ENCODE measurements at places on chromosomes 13 and 19.

- no peak for DNase-seq
Observed at GRCh38 chr19:33219261-33219815, 6.3 kb downstream of the SLC7A10 start.

GRCh38 chr19:43704002-43704705 is 11.7 kb upstream of the IRGC start:
- no peak for DNase-seq

DNA sequence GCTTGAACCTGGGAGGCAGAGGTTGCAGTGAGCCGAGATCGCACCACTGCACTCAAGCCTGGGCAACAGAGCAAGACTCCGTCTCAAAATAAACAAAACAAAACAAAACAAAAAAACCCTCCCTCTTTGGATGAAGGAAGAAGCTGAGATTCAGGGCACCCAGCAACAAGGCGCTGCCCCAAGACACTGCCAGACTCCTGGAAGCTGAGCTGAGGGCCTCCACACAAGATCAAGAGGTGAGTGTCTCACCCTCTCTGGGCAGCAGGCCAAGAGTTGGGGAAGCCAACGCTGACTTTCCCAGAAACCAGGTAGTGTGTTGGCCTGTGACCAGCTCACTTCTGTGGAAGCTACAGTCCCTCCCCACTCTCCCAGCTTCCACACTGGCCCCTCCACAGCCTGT is 3.7 kb upstream of the TYROBP start:
- no peak for DNase-seq

GRCh38 chr13:95926231-95926630 is 127.0 kb downstream of the UGGT2 start:
- DNase-seq: no peak

DNA sequence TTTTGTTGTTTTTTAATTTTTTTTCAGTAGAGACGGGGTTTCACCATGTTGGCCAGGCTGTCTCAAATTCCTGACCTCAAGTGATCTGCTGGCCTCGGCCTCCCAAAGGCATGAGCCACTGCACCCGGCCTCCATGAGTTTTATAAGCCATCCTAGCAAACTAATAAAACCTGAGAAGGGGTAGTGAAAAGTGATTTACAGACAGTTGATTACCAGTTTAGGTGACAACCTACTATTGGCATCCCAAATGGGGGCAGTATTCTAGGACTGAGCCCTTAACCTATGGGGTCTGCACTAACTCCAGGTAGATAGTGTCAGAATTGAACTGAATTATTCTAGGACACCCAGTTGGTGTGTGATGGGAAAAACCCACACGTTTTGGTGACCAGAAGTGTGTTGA is 6.5 kb upstream of the LATS2 start:
- DNase-seq: no peak

GRCh38 chr19:53132141-53132991 is at the start of gene ZNF415:
Gene ZNF415, minus strand, starts transcription at chr19:53132910. Its CDS starts 10,234 bp downstream, at chr19:53122676.
- no peak for DNase-seq

DNA sequence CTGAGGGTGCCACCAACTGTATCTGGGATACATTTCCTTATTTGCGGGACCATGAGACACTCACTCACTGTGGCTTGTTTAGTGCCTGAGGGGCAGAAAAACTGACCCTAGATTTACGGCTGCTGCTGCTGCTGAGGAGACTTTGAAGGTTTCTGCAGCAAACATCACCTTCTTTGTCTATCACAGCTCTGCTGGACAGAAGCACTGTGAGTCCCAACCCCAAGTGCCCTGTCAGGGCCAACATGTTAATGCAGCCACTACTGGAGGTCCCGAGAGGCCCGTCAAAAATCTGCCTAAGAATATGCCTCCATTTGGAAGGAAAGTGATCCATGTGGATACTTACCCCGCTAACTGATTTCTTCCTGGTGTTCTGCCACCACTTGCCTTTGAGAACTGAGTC is 37.3 kb upstream of the UBL3 start:
- DNase-seq: no peak

DNA sequence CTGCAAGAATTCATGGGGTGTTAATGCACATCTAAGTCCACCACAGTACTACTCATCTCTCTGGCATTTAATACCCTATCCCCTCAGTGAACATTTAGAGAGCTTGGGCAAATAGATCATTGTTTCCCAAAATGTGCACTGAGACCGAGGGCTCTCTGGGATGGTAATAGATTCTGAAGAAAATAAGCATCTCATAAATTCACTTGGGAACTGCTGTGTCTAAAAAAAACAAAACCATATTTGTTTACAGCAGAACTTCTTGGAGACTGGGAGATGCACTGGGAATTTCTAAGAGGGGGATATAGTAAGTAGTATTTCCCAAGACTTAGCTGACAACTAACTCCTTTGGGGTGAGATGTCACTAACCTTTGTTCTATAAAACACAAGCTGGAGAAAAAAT is 58.4 kb downstream of the ENOX1 start:
- DNase-seq: no peak

GRCh38 chr19:4327877-4328242 is 10.8 kb downstream of the STAP2 start:
- no peak for DNase-seq

- DNase-seq: no peak
Observed at GRCh38 chr19:30557927-30558557, 185.9 kb downstream of the ZNF536 start.

GRCh38 chr13:61084988-61085387 is 330.7 kb downstream of the PCDH20 start:
- DNase-seq: no peak

DNA sequence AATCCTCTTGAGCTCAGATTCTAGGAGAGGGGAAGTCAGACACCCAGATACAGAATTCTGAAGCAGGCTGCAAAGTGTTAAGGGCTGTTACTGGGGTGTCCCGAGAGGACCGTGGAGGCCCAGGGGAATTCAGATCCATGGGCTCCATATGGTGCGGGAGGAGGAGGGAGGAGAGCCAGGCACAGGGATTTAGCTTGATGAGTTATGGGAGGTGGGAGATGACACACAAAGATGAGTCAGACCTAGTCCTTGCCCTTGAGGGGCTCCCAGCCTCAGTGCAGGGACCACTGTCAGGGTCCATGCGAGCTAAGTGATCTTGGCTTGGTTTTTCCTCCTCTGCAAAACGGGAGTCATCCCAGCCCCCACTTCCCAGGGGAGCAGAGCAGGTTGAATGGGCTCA is 14.4 kb upstream of the GIPR start:
- no peak for DNase-seq

- DNase-seq: no peak
Observed at GRCh38 chr13:80462567-80462966, 121.6 kb upstream of the SPRY2 start.

DNA sequence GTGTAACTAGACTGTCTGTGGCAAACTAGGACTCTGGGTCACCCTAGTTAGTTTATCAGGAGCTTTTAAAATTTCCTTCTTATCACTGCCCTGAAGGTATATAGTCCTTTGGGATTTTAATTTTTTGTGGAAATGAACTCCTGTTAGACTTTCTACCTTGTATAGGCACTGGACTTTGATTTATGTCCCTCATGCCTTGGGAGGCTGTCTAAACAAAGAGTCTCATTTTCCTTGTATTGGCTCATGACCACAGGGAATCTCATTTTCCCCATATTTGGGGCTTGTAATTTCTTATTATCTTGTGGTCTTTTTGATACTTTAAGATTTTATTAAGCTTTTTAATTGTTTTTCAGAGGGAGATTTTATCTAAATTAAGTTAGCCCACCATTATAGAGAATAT is 21.4 kb downstream of the KCTD4 start:
- DNase-seq: no peak

DNA sequence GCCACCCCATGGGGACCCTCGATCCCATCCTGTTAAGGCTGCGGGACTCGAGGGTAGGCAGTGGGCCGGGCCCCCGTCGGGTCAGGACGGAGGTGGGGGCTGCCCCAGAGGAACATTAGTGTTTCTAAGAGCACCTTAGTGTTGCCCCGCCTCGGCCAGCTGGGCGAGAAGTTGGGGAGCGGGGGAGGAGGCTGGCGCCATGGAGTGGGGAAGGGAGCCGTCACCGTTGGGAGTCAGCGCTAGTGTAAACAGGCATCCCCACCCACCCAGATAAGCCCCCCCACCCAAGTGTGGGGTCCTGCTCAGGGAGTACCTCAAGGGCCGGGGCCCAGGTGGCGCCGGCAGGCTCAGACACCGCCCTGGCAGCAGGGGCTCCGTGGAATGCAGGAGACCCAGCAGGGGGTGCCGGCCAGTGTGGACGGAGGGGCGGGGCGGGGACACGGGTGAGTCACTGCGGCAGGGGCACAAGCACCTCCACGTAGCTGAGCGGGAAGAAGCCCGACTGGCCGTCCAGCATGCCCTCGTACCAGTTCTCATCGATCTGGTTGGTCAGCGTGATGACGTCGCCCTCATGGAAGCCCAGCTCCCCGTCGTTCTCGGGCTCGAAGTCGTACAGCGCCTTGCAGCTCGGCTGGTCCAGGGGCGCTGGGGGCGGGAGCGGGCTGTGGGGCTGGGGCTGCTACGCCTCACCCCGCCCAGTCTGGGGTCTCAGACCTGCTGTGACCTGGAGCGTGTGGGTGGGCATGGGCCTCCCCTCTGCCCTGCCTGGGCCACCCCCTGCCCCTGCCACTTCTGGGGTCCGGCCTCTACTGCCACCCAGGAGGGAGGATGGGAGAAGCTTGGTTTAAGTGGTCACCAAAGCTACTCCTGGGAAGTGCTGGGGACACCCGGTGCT is 18.0 kb downstream of the MPND start:
- DNase-seq: no peak

DNA sequence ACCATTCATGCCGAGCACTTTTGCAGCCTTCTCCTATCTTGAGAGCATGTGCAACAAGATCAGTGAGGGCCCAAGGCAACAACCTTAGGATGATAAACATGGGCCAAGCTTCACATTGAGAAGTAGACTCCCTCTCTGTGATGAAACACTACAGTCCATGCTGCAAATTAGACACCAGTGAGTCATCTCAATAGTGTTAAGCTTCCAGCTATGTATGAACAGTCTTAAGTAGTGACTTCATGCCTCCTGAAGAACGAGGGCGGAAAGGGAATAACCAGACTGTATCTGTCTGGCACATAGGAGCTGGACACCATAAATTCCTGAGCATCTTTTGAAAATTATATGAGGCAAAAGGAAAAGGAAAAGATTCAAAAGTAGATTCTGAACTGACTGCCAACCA is 309.9 kb upstream of the SLITRK1 start:
- DNase-seq: no peak

- DNase-seq: no peak
Observed at GRCh38 chr13:112647256-112647655, 42.6 kb upstream of the ATP11A start.

- DNase-seq: no peak
Observed at GRCh38 chr19:30214651-30215051, 157.5 kb upstream of the ZNF536 start.

Measured in NCI-H187 treated with DMSO at 0.1 percent for 48 hours (cell line).